ENCODE measurements at places on chromosomes 12 and 14.

- no peak for DNase-seq
These were observed 308.0 kb downstream of the SLC6A15 start for GRCh38 chr12:84604551-84604950.

DNA sequence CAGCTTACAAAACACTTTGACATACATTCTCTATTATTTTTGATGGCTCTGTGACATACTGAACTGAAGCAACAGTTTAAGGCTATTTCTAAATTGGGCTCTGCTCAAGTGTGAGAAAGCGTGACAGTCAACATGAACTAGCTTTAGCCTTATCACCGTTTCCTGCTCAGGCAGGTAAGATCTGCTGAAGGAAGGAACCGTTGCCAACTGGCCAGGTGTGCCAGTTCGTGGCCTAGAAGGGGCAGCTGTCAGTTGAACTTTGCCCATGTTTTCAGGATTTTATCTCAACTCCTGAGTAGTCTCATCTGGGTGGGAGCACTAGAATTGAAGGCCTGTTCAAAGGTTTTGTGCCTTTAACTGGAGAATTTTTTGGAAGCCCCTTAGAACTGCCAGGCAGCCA lies 79.5 kb downstream of the ETV6 start:
- DNase-seq, result no peak

DNA sequence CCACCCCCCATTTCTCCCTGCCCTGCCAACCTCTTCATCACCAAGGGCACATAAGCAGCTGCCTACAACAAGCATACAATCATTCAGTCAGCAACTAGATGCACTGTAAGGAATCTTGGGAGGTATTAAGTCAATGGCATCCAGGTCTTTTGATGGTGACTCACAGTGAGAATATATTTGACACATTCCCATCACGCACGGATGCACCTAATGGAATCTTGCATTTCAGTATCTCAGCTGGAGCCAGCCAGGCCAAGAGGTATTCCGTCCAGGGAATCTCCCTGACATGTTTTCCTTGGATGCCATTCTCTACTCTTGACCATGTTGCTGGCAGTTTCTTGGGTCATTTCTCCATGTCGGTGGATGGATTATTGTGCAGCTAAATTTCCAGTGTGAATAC lies 73.9 kb upstream of the CAPRIN2 start:
- DNase-seq, result no peak

GRCh38 chr12:70463997-70464396 lies 97.9 kb downstream of the KCNMB4 start:
- no peak for DNase-seq

- no peak for DNase-seq
These were observed 5.5 kb upstream of the NXPH4 start for GRCh38 chr12:57210926-57211692.

DNA sequence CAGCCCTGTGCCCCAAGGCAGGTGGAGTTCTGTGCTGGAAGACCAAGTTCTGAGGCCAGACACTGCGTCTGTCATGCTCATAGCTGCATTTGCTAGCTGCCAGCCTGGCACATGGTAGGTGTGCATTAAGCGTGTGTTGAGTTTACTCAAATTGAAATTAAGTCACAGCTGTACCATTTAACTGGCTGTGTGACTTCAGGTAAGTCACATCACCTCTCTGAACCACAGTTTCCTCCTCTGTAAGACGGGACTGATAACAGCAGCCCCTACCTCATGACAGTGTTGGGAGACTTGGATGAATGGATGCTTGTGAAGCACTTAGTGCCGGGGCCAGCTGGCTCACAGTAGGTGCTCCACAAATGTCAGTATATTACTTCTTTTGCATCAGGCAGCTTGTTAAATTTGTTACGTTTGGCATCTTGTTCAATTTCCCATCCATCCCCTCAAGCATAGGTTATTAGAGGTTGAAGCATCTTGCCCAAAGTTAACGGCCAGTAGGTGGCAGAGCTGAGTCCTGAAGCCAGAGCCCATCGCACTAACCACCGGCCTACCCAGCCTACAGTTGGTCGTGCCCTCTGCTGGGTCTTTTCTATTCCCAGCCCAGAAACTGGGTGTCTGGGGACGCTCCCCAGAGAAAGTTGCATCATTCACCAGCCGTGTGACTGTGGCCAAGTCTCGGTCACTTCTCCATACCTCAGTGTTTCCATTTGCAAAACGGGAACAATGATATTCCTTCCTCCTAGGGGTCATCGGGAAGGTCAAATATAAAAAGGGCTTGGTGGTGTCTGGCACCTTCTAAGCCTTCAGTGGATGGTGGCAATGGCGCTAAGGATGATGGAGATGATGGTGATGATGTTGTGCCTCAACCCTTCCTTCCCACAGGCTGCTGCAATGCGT lies 4.5 kb downstream of the DAO start:
- peak; percentile 56 for DNase-seq

DNA sequence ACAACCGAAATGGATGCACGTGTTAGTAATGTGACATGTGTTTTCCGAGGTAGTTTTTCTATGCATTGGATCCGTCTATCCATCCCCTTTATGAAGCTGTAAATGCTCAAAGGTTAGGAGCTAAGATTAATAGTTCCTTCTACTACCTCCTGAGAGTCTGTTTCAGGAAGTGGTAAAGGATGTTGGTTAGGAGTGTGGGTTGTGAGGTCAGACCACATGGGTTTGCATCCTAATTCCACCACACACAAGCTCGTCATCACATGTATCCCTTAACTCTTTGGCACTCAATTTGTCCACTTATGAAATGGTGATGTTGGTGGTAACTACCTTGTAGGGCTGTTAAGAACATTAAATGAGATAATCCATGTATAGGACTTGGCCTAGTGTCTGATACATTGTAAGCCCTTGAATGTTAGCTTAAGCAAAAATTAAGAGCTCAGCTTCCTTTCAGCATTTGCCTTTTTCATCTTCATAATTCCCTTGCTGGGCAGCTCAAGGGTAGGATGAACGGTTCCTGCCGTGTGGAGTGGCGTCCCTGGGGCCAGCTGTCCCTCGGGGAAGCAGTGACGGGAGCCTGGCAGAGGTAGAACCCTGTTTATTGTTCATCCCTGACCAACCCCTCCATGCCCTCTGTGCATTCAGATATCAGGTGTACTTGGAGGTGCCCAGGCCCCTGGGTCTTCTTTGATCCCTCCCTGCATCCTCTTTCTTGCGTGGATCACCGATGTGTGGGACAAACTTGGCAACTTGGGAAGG lies 52.3 kb downstream of the TSPAN9 start:
- DNase-seq, result no peak

DNA sequence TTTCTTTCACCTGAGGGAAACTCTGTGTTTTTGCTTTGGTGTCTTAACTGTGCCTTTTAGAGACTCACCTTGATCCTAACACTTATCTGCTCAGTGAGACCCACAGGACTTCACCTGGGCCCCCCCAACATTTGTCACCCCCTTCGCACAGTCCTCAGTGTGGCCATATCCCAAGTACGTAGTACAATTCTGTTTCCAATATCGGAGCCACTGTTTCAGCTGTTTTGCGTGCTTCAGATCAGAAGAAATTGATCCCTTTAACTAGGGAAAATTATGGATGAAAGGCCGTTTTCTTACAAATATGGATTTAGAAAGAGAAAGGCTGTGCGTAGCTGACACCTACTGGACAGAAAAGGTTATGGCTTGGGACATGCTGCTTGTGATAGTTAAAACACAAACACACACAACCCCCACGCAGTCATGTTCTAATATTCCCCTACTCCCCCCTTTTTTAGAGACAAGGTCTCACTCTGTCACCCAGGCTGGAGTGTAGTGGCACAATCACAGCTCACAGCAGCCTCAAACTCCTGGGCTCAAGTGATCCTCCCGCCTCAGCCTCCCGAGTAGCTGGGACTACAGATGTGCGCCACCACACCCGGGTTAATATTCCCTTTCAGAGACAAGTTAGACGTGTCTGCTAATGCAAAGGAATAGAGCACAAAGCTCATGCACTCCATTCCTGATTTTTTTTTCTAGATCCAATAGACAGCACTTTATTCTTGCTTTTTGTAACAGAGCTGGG lies 3.6 kb upstream of the SLC7A8 start:
- no peak for DNase-seq

DNA sequence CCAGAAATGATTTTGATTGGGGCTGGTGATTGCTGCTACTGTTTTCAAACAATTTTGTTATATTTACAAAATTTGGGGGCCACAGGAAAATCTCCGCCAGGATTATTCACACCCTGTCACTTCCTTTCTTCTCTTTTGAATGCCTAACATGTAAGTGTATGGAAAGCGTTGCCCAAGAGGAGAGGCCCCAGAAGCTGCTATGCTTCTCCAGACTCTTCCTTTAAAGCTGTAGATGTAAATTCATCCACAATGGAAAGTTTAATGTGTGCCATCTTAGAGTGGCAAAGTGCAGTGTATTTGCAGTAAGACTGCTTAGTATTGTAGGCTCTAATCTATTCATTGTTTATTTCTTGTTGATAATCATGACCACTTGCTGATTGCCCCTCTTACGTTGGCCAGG lies 136.7 kb upstream of the LRIG3 start:
- DNase-seq, result no peak

DNA sequence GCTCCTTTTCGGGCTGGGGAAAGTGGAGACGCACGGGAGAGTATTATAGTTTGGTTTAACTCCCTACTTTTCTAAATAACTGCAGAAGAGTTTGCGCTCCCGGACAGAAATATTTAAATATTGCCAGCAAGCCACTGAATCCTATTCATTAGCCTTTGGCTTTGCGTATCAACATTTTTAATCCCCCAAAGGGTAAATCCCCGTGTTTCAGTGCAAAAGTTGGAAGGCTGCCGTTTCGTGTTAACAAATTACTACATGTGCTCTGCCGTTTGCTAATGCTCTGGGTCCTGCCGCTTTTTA lies 372 bp upstream of the DPF3 start:
- no peak for DNase-seq

DNA sequence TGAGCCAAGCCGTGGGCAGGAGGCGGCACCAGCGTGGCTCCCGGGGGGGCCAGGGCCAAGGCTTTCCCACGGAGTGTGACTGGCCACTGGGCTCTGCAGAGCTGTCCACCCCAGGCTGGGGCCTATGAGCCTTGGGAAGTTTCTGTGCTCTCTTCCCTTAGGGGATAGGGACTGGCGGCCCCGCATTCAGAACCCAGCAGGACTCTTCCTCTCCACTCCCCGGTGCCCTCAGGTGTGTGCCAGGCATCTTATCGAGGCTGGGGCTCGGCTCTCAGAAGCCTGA lies 17.8 kb upstream of the EIF2B2 start:
- DNase-seq, result no peak

DNA sequence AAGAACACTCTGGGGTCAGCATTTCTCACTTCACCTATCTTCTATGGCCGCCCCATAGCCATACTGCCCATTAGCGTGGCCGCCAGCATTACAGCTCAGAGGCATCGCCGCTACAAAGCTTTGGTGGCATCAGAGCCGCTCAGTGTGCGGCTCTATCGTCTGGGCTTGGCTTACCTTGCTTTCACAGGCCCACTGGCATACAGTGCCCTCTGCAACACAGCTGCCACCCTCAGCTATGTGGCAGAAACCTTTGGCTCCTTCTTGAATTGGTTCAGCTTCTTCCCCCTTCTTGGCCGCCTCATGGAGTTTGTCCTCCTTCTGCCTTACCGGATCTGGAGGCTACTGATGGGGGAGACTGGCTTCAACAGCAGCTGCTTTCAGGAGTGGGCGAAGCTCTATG lies 2.6 kb downstream of the DNAJC22 start:
- no peak for DNase-seq

GRCh38 chr12:40240779-40241178 lies 16.0 kb downstream of the LRRK2 start:
- DNase-seq, result no peak

DNA sequence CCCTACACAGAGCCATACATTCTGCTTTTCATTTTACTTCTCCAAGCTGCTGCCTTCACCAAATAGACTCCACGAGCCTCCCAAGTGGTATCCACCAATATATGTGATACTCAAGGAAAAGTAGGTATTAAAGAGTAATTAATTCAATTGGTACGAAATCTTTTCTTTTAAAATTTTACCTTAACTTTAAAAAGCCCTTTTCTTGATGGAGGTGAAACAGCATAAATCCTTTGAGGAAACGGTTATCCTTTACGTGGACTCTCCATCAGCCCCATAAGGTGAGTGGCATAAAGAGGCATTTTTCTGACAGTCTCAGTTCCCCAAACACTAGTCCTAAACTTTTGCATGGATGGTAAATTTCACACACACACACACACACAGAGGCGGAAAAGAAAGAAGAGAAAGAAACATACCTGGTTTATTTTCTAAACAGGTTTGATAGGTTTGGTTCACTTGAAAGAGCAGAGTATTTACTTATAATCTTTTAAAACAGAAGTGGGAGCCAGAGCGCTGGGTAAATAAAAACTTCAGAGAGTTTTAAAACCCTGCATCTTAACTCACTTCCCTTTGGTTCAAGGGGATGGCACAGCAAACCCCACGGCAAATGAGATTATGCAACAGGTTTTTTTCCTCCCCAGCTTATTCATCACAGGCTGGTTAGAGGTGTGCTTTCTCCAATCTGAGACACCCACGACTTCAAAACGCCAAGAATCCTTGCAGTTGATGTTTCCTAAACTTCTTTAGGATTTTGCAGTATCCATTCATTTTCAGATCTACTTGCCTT lies 1.9 kb downstream of the DUSP16 start:
- peak; percentile 53 for DNase-seq

- no peak for DNase-seq
These were observed 33.5 kb upstream of the TCL1B start for GRCh38 chr14:95652690-95653089.

DNA sequence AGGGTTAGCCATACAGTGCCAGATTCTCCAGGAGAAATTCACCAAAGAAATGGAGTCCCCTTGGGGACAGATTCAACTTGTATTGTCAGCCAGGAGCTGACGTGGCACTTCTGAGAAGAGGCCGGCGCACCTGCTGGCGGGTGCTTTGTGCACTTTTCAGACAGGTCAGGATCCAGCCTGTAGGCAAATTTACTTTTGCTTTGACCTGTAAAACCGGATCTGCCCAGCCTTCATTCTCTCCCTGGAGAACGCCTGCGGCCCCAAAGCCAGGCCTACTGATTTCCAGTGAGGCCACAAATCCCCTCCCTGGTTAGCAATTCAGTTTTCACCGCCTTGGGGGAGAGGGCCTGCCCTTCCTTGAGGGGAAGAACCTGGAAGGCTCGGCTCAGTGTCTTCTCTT lies 17.4 kb downstream of the P2RX4 start:
- DNase-seq, result no peak

DNA sequence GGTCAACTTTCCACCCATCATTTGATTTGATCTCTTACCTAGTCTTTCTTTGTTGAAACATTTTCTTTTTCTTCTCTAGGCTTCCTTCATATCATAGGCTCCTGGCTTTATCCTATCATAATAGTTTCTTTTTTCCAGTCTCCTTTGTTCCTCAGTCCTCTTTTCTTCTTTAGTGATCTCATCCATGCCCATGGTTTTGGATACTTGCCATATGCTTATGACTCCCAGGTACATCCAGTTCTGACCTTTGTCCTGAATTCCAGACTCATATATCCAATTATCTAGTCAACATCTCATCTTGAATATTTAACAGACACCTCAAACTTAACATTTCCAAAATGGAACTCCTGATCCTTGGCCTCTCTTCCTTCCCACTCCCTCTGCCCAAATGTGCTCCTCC lies 36.1 kb upstream of the KRAS start:
- DNase-seq, result no peak

- DNase-seq, result no peak
These were observed 494.4 kb upstream of the RGS6 start for GRCh38 chr14:71437870-71438269.

- DNase-seq, result peak; percentile 48
These were observed 19.4 kb downstream of the ABCB9 start for GRCh38 chr12:122946690-122947341.

All from effector memory CD8-positive, alpha-beta T cell (primary cell).